ENCODE measurements at places on chromosomes 6 and 20. TPM values are rescaled to one million over a fixed set of nuclear protein-coding genes. Genes with fewer than 3 reads are reported as not detected.
A peak's percentile ranks its signal among the peaks of the same experiment; 100 is the strongest.

DNA sequence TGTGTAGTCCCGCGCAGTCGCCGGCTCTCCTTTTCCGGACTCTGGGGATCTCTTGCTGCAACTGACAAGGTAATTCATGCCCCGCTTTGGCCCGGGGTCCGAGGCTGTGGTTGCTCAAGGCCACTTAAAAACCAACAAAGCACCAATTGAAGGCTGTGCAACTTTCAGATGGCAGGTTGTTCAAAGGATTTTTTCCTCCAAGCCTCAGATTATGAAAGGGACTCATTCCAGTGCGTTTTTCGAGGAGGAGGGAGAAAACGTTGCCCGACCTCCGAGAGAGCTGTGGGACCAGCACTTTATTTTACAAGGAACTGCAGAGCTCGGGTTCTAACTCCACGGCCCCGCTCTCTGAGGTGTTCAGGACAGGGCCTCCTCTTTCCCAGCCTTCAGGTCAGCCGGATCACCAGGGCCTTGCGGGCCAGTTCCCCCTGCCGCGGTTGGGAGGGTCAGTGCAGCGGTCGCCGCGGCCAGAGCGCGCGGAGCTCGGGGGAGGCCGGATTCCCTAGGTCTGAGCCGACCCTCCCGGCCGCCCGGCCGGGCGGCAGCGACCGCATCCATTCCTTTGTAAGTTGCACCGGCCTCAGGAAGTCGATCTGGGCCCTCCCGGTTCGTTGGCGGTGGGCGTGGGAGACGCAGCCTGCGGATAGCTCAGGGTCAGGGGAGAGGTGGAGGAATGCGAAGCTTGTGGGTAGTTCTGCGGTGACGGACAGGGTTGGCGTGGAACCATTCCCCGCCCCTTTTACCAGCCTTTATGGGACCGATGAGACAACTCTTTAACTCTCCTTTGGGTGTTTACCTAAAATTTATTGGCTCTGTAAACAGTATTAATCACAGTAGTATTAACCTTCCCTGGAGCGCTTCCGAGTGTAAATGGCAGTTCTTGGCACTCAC, 1.6 kb downstream of the UTRN start:
- DNase-seq: peak; percentile 97

KCNB1 gene
- total RNA-seq: not detected

DNA sequence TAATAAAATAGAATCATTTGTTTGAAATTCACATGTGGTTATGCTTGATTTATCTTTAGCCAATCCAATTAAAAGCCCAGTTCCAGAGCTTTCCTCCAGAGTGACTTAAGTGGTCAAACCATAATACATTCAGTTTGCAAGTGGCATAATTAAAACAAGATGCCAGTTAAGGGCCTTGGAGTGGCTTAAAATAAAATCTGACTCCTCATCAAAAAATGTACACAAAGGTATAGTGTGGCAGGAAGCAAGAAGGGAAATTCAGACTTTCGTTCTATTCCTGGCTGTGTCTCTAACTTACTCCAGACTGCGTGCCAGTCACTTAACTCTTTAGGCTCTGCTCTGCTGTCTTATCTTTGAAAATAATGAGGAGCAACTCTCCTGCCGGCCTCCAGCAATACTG, 251.3 kb upstream of the PRND start:
- DNase-seq: peak; percentile 99

- peak; percentile 53 for DNase-seq
These were observed 40.8 kb upstream of the ATXN1 start for GRCh38 chr6:16802071-16802470.

- peak; percentile 24 for DNase-seq
These were observed 83.2 kb upstream of the EYA4 start for GRCh38 chr6:133157995-133158394.

DNA sequence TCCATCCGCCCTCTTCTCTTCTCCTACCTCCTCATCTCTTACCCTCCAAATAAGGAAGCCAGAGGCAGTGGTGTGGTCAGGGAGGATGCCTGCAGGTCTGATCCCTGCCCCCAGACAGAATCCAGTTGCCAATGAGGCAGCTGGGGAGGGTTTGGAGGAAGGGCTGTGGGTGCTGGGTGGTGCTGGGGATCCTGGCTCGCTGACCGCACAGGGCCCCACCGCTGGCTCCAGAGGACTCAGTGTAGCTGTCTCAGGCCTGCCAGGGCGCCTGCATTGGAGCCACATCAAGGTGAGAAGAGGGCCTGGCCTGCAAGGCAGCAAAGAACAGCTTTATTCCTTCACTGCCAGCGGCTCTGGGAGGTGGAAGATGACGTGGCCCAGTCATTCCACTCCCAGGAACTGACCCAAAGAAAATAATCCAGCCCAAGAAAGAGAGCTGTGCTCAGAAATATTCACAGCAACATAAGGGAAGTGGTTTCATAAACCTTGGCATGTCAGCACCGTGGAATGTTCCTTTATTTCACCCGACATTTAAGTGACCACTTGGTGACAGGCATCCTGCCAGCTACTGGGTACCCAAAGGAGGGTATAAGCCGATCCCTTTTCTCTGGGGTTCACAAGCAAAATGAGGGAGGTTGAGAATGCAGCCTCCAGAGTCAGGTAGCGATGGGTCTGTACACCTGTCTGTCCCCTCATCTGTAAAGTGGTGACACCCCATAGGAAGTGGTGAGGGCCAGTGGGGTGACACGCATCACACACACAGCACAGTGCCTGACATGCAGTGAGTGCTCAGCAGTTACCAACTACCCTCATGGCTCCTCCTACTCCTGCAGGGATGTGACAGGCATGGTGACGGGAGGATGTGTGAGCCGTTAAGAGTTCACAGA, 125.1 kb downstream of the SNX5 start:
- peak; percentile 100 for DNase-seq

GRCh38 chr6:2841264-2842138, at the start of gene SERPINB1:
SERPINB1 (minus strand) TSS chr6:2841863; CDS start chr6:2840586, 1,277 bp downstream.
- peak; percentile 24 for DNase-seq

HCRTR2 gene
- total RNA-seq: not detected

- peak; percentile 52 for DNase-seq
These were observed 81.1 kb downstream of the RIMS1 start for GRCh38 chr6:71967436-71967835.

TRDN gene
- 0.12 TPM for total RNA-seq

- DNase-seq: no peak
These were observed 38.8 kb downstream of the SLC22A1 start for GRCh38 chr6:160160450-160160849.

DNA sequence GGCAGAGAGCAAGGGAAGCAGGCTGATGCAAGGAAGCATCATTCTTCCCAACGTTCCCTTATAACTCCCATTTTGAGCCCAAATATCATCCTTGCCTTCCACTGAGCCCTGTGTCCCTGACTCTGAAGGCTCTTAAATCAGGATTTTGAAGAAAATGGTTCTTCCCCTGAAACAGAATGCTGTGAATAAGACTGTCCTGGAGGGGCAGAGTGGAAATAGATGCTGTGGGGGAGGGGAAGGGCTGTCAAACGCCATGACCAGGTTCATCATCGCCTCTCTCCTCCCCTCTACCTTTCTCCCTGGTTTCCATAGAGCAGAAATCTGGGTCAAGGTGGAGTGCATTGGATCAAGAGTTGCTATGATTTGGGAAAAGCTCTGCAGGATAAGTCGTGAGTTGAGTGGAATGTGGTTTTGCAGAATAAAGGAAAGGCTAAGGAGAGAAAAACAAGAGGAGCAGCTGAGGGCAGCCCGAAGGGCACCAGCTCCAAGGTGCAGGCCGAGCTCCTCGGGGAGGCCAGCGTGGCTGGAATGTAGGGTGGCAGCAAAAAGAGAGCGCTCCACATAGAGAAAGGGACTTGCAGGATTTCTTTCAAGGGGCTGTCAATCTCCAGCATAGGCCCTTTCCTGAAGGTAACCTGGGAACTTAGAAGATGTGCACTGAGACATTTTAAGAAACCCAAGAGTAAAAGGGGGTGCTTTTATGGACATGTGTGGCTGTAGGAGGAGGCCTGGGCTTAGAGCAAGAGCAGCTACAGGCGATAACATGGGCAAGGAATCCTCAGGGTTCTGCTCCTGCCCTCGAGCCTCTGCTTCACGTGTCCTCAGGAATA, 120.8 kb upstream of the CDYL start:
- no peak for DNase-seq

DNA sequence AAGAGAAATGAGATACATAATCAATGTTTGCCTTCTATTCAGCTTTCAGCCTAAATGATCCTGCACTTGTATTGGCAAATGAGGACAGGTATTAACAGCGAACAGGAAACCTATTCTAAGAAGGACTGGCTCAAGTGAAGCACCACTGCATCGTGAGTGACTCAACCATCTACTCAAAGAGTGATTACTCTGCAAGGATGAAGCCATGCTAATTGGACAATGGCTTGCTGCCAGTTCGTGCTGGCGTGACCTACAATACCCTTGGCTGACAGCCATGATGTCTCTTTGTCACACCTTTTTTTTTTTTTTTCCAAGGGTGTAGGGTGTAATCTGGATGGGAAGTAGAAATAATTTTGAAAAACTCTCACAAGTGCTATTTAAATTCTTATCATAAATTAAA, 104.9 kb downstream of the GJA10 start:
- peak; percentile 78 for DNase-seq

DNA sequence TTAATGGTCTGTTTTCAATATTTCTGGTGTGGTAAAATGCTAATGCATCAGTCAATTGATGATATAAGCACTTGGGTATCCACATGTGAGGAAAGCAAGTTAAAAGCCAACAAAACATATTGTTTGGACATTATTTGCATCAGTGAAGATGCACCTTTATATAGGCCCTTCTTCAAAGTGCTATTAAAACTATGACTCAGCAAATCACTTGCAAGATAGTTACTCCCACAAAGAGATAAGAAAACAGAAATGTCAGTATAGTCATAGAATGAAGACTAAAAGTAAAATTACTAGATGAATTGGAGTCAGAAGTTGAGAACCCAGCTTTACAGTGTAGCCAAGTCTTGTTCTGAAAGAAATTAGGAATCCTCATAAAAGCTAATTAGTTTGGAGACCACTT, 14.6 kb upstream of the GRM1 start:
- no peak for DNase-seq

C20orf202 gene
- total RNA-seq: not detected
